ENCODE measurements at places on chromosomes 5 and 9.

GRCh38 chr9:36559036-36559695 lies 13.5 kb upstream of the MELK start:
- DNase-seq = peak; percentile 55
- peaks cover 5% of the 10 kb centered on the region for H3K4me1 ChIP-seq
- H3K4me3 ChIP-seq = no peak overlapping the region

GRCh38 chr9:27247756-27248155 lies 49.2 kb downstream of the EQTN start:
- no peak overlapping the region for H3K27ac ChIP-seq
- H3K27me3 ChIP-seq = no peaks in the 10 kb centered on the region
- no peak overlapping the region for H3K4me3 ChIP-seq
- DNase-seq = peak; percentile 59
- no peaks in the 10 kb centered on the region for H3K36me3 ChIP-seq

DNA sequence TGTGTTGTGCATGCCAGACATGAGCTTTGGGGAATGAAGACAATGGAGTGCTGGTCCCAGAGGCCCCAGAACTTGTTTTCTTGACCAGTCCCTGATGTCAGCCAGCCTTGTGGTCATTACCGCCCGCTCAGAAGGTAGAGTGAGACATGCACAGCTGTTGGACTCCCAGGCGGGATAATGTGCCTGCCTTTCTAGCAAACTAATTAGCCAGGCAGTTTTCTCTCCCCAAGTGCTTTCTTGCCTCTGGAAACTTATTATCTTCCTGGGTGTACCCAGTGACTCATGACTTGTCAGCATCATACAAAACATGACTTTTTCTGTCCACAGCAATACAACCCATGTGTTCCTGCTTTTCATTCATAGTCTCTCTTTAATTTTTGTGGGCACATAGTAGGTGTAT lies 131.1 kb downstream of the RMI1 start:
- no peak overlapping the region for H3K4me3 ChIP-seq
- no peak overlapping the region for H3K27ac ChIP-seq
- H3K27me3 ChIP-seq = peaks cover 8% of the 10 kb centered on the region
- no peak for DNase-seq

DNA sequence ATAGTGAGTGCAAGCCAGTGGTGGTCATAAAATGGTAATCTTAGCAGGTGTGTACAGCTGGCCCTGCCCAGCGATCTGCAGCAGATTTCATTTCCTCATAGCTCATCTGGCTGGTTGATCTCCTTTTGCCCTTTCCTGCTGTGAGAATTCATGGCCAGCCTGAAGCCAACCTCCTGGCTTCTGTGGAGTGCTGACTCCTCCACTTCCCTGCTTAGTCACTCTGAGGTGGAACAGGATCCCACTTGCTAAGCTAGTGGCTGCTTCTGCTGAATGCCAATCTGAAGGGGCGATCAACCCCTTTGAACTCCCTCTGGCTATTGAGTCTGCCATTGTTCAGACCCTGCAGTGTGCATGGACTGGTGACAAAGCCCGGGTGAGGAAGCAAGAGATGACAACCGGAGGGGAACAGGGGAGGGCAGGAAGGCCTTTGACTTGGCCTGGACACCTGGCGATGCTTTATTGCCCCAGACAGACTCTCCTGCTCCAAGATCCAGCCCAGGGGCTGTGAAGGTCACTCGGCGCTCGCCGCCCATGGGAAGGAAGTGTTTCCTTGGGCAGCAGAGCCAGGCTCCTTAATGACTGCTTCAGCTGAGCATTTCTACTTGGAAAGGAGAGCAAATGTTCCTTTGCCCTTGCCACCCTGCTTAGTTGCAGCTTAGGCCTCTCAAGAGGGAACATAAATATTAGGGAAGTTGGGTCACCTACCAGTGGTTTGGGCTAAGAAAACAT lies 341.1 kb downstream of the ZSWIM6 start:
- peaks cover 23% of the 10 kb centered on the region for H3K27me3 ChIP-seq
- no peak overlapping the region for H3K27ac ChIP-seq
- H3K4me3 ChIP-seq = no peak overlapping the region
- no peaks in the 10 kb centered on the region for H3K4me1 ChIP-seq
- no peaks in the 10 kb centered on the region for H3K36me3 ChIP-seq
- peak; percentile 41 for DNase-seq

- no peaks in the 10 kb centered on the region for H3K36me3 ChIP-seq
- DNase-seq = no peak
- no peaks in the 10 kb centered on the region for H3K27me3 ChIP-seq
- no peak overlapping the region for H3K27ac ChIP-seq
Observed at GRCh38 chr5:53472279-53472678, 8.2 kb upstream of the FST start.

- no peak overlapping the region for H3K4me3 ChIP-seq
- H3K27me3 ChIP-seq = peaks cover 12% of the 10 kb centered on the region
- H3K36me3 ChIP-seq = no peaks in the 10 kb centered on the region
- DNase-seq = peak; percentile 42
Observed at GRCh38 chr9:107624234-107624948, 134.8 kb upstream of the KLF4 start.

DNA sequence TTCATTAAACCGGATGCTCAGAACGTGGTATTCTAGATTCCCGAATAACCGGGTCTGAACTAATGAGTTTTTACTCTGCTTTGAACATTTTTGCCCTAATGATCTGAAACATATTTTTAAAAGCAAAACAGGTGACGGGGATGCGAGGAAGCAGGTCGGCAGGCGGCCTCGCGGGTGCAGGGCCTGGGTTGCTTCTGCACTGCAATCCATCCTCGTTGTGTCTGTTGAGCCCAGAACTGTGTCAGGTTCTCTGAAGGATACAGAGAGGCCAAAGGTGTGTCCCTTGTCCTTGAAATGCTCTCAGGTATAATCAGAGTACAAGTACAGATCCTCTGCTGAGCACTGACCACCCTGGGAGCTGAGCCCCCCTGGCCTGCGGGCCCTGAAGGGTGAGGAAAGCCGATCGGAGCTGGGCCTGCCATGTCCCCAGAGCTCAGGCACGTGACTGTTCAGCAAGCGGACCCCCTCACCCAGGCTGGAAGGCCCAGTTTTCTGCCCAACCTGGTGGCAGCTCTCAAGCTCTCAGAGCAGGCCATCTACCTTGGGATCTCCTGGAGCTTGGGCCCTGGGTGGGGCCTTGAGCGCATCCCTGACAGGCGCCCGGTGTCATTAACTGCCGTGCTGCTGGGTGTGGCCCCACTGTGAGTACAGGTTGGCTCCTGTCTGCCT lies 151.8 kb downstream of the OLFM1 start:
- no peaks in the 10 kb centered on the region for H3K4me1 ChIP-seq
- DNase-seq = no peak
- H3K36me3 ChIP-seq = no peaks in the 10 kb centered on the region
- H3K27ac ChIP-seq = no peak overlapping the region

DNA sequence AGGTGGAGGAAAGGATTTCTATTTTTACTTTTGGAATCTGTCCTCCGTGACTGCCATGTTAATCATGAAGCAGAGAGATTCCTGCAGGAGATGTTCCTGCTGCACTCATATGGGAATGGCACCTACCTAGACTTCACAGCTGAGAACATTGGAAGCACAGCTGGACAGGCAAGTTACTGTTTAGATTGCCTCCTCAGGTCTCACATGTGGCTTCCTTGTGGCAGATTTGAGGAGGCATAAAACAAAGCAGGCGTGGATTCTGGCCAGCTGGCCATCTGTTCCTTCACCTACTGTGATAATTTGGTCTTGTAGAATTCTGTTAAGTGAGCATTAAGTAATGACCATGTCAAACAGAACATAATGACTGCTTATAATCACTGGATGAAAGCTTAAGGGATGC lies 193.4 kb downstream of the EDIL3 start:
- H3K36me3 ChIP-seq = no peaks in the 10 kb centered on the region
- H3K27me3 ChIP-seq = no peaks in the 10 kb centered on the region
- H3K4me3 ChIP-seq = no peak overlapping the region

DNA sequence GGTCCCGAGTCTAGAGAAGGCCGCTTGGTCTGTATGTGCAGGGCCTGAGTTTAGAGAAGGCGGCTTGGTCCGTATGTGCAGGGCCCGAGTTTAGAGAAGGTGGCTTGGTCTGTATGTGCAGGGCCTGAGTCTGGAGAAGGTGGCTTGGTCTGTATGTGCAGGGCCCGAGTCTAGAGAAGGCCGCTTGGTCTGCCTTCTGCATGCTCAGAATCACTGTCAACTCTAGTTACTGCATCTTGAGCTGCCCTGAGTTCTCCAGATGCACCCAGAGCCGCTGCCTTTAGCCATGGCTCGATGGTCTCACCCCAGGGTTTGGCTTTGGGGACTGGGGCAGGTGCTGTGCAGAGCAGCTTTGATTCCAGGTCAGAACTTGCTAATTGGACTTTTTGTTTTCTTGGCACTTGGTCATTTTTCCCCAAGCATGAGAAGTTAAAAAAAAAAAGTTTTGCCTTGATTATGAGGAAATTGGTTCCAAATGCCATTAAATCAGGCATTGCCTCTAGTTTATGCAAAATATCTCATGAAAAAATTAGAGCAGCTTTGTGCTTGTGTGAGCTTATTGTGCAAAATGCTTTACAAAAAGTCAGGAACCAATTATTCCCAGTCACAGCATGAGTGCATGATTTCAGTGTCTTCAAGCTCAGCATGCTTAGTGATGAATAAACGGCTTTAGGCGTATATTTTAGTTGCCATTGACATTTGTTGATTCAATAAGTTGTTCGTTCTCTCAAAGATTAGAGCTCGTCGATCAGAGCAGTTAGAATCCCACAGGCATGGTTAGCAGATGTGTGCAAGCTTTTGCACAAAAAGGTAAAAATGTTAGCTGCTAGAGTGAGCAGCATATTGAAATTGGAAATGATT lies 25.4 kb upstream of the EXOC3 start:
- H3K27ac ChIP-seq = no peak overlapping the region
- peaks cover 48% of the 10 kb centered on the region for H3K36me3 ChIP-seq
- no peaks in the 10 kb centered on the region for H3K27me3 ChIP-seq
- no peak for DNase-seq
- peaks cover 12% of the 10 kb centered on the region for H3K4me1 ChIP-seq

- H3K36me3 ChIP-seq = peaks cover 6% of the 10 kb centered on the region
- H3K4me1 ChIP-seq = peaks cover 17% of the 10 kb centered on the region
- no peak overlapping the region for H3K27ac ChIP-seq
- DNase-seq = no peak
- H3K4me3 ChIP-seq = no peak overlapping the region
Observed at GRCh38 chr9:137671721-137672120, 52.9 kb downstream of the EHMT1 start.

GRCh38 chr5:83245037-83245436 lies 167.7 kb downstream of the XRCC4 start:
- no peaks in the 10 kb centered on the region for H3K27me3 ChIP-seq
- no peaks in the 10 kb centered on the region for H3K36me3 ChIP-seq
- H3K4me1 ChIP-seq = no peaks in the 10 kb centered on the region
- no peak overlapping the region for H3K4me3 ChIP-seq
- H3K27ac ChIP-seq = no peak overlapping the region
- DNase-seq = no peak

DNA sequence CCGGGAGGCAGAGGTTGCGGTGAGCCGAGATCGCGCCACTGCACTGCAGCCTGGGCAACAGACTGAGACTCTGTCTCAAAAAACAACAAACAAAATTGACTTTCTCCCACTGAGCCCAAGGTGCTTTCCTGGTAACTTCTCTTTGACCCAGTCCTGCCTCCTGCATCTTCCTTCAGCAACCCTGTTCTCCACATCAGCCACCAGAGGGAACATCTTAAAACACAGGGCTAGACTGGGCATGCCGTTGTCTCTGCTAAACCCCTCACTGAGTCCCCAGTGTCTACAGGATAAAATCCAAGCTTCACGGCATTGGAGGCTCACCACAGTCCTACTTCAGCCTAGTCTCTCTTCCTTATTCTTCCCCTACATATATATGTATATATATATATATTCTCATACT lies 39.8 kb upstream of the KCNMB1 start:
- H3K27me3 ChIP-seq = peaks cover 4% of the 10 kb centered on the region
- H3K36me3 ChIP-seq = no peaks in the 10 kb centered on the region
- no peak overlapping the region for H3K27ac ChIP-seq
- H3K4me1 ChIP-seq = no peaks in the 10 kb centered on the region
- no peak for DNase-seq

- H3K4me1 ChIP-seq = peaks cover 16% of the 10 kb centered on the region
- H3K27ac ChIP-seq = peak overlapping the region; percentile 77
- no peaks in the 10 kb centered on the region for H3K27me3 ChIP-seq
- no peaks in the 10 kb centered on the region for H3K36me3 ChIP-seq
- H3K4me3 ChIP-seq = no peak overlapping the region
Observed at GRCh38 chr9:16987026-16987425, 116.6 kb upstream of the BNC2 start.

DNA sequence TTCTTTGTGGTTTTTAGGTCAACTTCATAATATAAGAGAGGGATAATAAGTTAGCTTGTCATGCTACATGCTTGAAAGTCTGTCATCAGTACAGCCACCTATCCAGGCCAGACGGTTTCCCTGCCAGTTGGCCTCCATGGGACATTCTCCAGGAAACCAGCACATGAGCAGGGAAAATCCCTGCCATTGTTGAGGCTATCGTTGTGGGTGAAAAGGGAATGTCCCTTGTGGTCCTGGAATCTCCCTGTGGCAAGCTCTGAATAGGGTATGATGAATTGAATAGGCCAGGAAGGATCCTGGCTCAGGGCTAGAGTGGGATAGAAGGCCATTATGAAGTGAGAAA lies 12.3 kb downstream of the F2RL1 start:
- no peaks in the 10 kb centered on the region for H3K27me3 ChIP-seq
- H3K4me3 ChIP-seq = no peak overlapping the region
- H3K4me1 ChIP-seq = peaks cover 4% of the 10 kb centered on the region
- H3K36me3 ChIP-seq = peaks cover 9% of the 10 kb centered on the region
- peak; percentile 76 for DNase-seq

- H3K4me3 ChIP-seq = no peak overlapping the region
- no peaks in the 10 kb centered on the region for H3K27me3 ChIP-seq
- H3K36me3 ChIP-seq = no peaks in the 10 kb centered on the region
- peak; percentile 80 for DNase-seq
- peaks cover 16% of the 10 kb centered on the region for H3K4me1 ChIP-seq
Observed at GRCh38 chr9:16505199-16505598, 365.3 kb downstream of the BNC2 start.

GRCh38 chr9:107737610-107737986 lies 248.0 kb upstream of the KLF4 start:
- H3K4me1 ChIP-seq = peaks cover 40% of the 10 kb centered on the region
- H3K36me3 ChIP-seq = no peaks in the 10 kb centered on the region
- H3K4me3 ChIP-seq = no peak overlapping the region
- DNase-seq = no peak

DNA sequence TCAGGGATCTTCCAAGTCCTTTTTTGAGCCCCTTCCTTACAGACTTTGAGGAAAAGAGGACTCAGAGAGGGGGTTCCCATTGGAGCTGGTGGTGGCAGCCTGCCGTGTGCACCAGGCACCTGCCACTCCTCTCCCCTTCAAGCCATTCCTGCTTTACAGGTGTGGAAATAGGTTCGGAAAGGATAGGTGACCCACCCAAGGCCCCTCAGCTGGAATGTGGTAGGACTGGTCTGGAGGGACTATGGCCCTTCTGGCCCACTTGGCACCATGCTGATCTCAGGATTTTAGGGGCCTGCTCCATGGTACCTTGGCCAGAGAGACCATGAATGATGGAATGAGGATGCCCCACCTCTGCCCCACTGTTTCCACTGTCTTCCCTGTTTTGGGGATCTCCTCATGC lies 1.4 kb downstream of the GALNT12 start:
- peaks cover 21% of the 10 kb centered on the region for H3K4me1 ChIP-seq
- H3K27ac ChIP-seq = no peak overlapping the region
- peaks cover 11% of the 10 kb centered on the region for H3K27me3 ChIP-seq
- no peak overlapping the region for H3K4me3 ChIP-seq
